ENCODE measurements at places on chromosomes 12 and 14. TPM values are rescaled to one million over a fixed set of nuclear protein-coding genes. Genes with fewer than 3 reads are reported as not detected.

GRCh38 chr14:89563471-89563870 lies 146.4 kb upstream of the FOXN3 start:
- no peak overlapping the region for H3K4me3 ChIP-seq
- peaks cover 14% of the 10 kb centered on the region for H3K4me1 ChIP-seq
- no peak overlapping the region for H3K27ac ChIP-seq

GRCh38 chr12:130761537-130762318 lies 45.6 kb upstream of the RIMBP2 start:
- no peaks in the 10 kb centered on the region for H3K36me3 ChIP-seq
- H3K27me3 ChIP-seq, result peaks cover 33% of the 10 kb centered on the region
- no peak overlapping the region for H3K4me3 ChIP-seq
- no peak overlapping the region for H3K27ac ChIP-seq

DNA sequence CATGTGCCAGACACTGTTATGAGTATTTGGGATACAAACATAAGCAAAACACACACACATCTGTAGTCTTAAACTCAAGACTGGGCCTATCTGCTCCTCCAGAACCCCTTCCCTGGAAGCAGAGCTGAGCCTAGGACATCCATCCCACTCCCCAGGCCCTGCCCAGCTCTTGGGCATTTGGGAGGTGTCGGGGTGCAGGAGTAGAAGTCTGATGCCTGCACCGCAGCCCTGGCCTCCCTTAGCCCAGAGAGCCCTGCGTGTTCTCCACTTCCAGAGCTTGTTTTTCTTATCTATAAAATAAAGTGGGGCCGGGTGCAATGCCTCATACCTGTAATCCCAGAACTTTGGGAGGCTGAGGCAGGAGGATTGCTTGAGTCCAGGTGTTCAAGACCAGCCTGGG lies 11.7 kb downstream of the HSP90AA1 start:
- H3K27me3 ChIP-seq, result no peaks in the 10 kb centered on the region
- H3K36me3 ChIP-seq, result peaks cover 27% of the 10 kb centered on the region
- H3K27ac ChIP-seq, result no peak overlapping the region
- no peak for DNase-seq

DNA sequence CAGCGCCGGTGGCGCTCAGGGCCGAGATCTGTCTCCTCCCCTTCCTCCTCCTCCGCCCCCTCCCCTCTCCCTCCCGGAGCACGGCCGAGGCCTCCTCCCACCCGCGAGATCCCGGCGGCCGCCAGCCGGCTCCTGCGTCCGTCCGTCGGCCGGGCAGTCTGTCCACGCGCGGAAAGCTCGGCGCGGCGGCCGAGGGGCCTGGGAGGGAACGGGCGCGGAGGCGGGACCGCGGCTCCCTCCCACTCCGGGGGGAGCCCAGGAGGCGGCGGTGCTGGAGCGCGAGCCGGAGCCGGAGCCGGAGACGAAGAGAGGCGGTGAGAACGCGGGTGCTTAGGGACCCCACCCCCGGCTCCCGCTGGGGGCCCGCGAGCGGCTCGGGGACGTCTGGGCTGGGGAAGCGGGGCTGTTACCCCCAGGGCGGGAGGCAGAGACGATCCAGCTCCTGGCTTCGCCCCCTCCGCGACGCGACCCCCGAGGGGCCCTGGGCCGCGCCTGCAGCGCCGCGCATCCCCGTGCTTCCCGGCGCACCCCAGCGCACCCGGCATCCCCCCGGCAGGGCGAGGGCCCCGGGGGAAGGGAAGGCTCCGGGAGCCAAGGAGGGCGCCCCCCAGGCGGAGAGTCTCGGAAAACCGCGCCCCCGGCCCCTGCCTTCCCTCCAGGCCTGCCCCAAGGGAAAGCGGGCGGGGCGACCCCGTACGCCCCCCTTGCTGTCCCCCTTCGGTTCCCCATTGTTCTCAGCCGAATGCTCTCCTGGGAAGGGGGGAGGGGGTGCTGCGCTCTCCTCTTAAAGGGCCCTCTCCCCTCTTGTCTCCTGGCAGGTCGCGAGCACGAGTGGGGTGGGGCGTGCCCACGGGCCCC lies at the start of gene DTX1:
Gene DTX1 (plus strand): TSS at position 100 of the 858 bp plus-strand sequence. CDS start 1,463 bp downstream, outside the sequence.
- peaks cover 19% of the 10 kb centered on the region for H3K27me3 ChIP-seq
- peaks cover 7% of the 10 kb centered on the region for H3K4me1 ChIP-seq
- H3K4me3 ChIP-seq, result peak within 1 kb of the TSS; percentile 60
- H3K27ac ChIP-seq, result no peak within 1 kb of the TSS

DNA sequence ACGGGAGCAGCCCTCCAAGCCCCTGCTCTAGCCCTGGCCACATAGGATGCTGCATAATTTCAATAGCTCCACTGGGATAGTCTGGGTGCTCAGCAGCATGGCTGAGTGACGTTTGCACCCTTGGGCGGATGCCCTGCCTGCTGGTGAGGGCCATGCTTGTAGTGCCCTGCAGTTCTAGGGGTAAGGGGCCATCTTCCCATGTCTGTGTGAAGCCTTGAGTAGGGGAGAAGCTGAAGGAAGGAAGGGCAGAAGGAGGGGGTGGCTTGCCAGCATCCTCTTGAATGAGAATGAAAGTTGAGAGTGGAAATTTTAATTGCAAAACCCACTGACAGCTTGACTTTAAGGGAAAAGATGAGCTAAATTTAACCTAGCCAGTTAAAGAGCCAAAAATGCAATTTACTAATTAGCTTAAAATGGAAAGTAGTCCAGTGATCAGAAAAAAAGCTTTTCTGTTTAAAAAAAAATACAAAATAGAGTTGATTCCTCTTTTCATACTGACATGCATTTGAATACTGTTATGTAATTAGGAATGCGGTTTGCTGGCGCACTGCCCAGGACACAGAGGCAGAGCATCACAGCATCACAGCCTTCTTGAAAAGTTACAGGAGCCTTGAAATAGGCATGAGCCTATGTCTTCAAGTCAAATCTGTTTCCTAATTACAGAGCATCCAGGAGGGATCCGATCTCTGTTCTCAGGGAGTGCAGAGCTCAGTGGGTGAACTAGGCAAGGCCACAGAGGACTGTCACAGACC lies 18.5 kb upstream of the EML1 start:
- DNase-seq, result no peak
- H3K36me3 ChIP-seq, result no peaks in the 10 kb centered on the region
- peak overlapping the region; percentile 85 for H3K27ac ChIP-seq
- peaks cover 40% of the 10 kb centered on the region for H3K4me1 ChIP-seq
- no peak overlapping the region for H3K4me3 ChIP-seq

The TAC3 gene
- not detected for total RNA-seq

The RPL10L gene
- total RNA-seq, result not detected

The SIX6 gene
- total RNA-seq, result not detected

The PLA2G1B gene
- total RNA-seq, result not detected

The CAPZA3 gene
- total RNA-seq, result not detected

The RTN1 gene
- 10.9 TPM for total RNA-seq
